Right cardiac atrium (tissue), 5 donors: ENCODE measurements at places on chromosomes 12 and 14. TPM values are rescaled to one million over a fixed set of nuclear protein-coding genes. Genes with fewer than 3 reads are reported as not detected.

Gene SDR9C7
- not detected for total RNA-seq

Gene POTEM
- not detected for total RNA-seq

Gene POLE2
- 1.9 TPM for total RNA-seq

Gene PMEL
- 0.86 TPM for total RNA-seq

Gene AMDHD1
- 0.45 TPM for total RNA-seq

Gene SNRNP35
- total RNA-seq = 26.4 TPM

Gene STON2
- 9.8 TPM for total RNA-seq

Gene CRADD
- 37.8 TPM for total RNA-seq

Gene CFL2
- 313 TPM for total RNA-seq

Gene DTX1
- 3.1 TPM for total RNA-seq

- DNase-seq = peak; percentile 65
These were observed 54.9 kb upstream of the NCOR2 start for GRCh38 chr12:124622331-124622730.

DNA sequence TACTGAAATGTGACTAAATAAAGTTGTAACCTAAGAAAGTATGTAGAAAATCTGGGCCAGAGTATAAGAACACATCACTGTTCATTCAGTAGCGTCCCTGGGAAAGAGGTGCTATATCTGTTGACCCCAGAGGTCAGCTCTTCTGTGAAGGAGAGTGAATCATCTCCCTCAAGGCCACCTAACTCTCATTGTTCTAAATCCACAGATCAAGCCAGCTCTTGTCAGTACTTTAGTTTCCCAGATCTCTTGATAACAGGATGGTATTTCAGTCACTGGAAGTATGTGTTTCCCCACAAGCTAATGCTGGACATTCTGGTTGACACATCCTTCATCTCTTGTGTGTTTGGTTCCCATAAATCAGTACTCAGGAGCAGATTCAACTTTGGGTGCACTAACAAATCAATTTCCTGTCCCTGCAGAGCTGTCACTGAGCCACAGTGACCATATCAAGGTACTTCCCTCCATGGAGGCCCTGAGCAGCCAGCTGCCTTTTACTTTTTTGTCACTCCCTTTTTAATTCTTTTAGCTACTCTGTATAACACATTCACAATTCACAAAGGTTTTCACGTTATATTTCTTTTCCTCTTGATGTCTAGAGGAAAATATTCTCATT, 7.8 kb downstream of the KRT1 start:
- DNase-seq = no peak

GRCh38 chr14:63881926-63882325, 29.1 kb downstream of the SYNE2 start:
- no peak for DNase-seq

GRCh38 chr12:120095736-120096135, 20.8 kb downstream of the RAB35 start:
- no peak for DNase-seq

DNA sequence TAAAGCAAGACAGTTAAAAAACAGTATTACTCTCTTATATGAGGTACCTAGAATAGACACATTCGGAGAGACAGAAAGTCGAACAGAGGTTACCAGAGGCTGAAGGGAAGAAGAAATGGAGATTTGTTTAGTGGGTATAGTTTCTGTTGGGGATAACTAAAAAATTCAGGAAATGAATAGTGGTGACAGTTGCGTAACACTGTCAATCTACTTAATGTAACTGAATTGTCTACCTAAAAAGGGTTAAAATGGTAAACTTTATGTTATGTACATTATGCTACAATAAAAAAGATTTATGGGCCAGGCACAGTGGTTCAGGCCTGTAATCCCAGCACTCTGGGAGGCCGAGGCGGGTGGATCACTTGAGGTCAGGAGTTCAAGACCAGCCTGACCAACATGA, 30.6 kb upstream of the SLC6A13 start:
- DNase-seq = no peak

GRCh38 chr14:76953311-76953945, 75.1 kb downstream of the IRF2BPL start:
- DNase-seq = peak; percentile 89

DNA sequence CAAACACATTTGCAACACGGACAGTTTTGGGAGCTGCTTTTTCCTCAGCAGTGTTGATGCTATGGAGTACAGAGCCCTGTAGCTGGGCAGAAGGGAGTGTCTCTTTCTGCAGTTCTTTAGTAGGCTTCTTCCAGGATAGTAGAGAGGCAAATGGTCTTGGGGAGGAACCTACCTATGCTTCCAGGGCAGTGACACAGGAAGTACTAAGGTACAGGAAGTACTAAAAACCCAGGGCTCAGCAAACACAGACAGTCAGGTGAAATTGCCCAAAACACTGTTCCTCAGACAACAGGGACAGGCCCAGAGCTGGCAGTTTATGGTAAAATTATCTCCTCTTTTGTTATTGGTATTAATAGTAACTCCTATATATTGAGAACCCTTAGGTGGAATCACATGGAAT, 217.6 kb downstream of the TTC8 start:
- no peak for DNase-seq

GRCh38 chr12:26599096-26599695, 233.8 kb downstream of the ITPR2 start:
- no peak for DNase-seq

GRCh38 chr12:106704081-106704480, 70.4 kb upstream of the RIC8B start:
- DNase-seq = no peak

- DNase-seq = no peak
These were observed 45.0 kb downstream of the NOPCHAP1 start for GRCh38 chr12:105030820-105031807.

DNA sequence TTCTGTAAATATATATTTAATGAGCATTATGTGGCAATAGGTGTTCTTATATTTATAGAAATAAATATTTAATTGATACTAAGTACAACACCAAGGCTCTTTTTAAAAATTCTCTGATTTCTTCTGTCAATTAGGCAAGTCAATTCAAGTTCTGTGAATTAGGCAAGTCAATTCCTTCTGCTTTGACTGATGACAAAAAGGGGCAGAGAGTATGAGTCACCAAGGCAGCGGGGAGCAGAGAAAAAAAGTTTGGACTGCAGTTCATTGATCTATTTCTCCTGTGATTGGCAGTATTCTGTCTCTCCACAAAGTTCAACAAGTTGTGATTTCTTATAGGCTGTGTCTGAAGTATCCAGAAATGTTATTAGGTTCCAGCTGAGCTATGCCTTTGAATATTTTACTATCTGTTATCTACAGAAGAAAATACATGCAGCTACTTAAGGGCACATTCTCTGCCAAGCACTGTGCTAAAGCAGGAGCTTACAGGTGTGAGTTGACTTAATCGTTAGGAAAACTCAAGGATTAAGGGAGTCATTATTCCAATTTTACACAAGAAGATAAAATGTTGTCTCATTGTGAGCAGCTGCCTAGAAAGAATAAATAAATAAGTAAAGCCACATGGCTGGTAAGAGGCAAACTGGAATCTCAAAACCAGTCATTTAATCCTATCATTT, 206.4 kb upstream of the ALG10B start:
- no peak for DNase-seq

DNA sequence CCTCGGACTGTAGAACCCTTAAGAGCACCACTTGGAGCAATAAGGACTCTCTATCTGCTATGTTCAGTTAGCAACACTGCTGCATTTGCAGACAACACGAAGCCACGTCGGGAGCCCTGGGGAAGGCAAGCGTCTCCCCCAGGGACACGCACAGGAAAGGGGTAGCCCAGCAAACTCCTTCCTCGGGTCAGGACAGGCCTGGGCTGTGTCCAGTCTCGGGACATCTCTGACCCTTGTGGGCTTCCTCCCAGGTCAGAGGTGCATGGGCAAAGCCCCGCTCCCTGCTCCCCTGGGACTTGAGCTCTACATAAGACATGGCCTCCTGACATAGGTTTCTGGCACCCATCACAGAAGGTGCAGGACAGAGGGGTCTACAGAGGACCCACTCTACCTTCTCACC, 119.5 kb downstream of the PIWIL1 start:
- DNase-seq = no peak

DNA sequence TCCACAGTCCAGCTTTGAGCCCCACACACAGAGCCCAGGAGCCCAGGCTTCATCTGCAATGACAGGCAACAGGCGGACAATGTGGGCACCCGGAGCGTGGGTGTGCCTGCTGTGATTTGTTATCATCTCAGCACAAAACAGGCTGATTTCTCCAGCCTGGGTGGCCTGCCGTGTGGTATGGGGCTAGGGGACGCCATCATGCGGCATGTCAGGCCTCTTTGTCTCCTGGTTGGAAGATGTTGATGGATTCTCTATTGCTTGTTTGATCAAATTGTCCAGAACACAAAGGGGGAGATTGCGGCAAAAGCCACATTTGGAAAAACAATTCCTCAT, 147.1 kb downstream of the KIF26A start:
- DNase-seq = peak; percentile 26

DNA sequence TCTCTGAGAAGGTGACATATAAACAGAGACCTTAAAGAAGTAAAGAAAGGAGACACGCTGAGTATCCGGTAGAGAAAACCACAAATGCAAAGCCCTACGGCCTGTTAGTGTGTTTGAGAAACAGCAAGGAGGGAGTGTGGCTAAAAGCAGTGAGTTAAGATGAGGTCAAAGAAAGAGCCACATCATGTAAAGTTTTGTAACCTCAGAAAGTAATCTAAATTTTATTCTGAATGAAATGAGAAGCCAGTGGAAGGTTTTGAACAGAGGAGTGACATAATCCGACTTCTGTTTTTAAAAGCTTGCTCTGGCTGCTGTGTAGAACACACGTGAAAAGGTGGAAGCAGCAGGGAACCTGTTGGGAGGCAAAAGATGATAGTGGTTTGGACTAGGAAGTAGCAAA, 32.6 kb downstream of the PPP2R5E start:
- DNase-seq = no peak

DNA sequence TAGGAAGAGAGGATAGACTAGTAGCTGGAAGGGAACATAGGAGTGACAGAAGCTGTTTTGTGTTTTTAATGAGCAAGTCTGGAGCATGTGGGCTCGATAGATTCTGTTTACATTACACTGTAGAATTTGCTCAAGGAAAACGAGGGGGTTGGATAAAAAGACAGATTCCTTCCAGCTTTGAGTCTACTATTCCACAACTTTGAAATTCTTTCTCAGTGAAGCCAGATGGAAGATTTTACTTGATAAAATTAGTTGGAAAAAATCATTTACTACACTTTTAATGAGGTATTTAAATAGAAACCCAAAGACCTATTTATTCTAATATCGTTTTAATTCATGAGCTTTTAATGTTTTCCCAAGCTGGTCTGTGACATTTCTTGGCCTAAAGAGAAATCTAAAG, 19.5 kb upstream of the EPS8 start:
- no peak for DNase-seq

DNA sequence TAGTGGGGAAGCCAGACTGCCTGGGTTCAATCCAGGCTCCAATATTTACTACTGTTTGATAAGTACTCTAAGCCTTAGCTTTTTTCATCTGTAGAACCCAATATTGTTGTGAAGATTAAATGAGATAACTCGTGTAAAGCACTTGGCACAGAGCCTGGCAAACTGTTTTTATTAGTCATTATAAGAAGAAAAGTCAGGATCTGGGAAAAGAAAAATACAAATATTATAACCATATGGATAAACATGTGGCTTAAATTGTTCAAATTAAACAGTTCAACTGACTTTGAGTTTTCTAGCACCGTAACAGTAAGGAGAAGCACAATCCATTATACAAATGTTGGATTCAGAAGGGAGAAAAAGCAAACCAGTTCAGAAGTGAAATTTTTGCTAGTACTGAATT, 22.0 kb upstream of the CDK17 start:
- DNase-seq = no peak

DNA sequence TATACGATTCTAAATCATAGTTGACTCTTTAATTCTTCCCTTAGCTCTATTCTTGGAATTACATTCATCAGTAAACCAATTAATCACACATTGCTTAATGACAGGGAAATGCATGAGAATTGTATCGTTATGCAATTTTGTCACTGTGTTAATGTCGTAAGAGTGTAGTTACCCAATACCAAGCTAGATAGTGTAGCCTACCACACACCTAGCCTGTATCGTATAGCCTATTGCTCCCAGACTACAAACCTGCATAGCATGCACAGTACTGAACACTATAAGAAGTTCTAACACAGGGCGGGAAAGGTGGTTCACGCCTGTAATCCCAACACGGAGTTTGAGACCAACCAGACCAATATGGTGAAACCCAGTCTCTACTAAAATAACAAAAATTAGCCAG, 24.7 kb downstream of the HNRNPC start:
- no peak for DNase-seq

GRCh38 chr12:50354908-50355307, 41.5 kb downstream of the FAM186A start:
- no peak for DNase-seq

DNA sequence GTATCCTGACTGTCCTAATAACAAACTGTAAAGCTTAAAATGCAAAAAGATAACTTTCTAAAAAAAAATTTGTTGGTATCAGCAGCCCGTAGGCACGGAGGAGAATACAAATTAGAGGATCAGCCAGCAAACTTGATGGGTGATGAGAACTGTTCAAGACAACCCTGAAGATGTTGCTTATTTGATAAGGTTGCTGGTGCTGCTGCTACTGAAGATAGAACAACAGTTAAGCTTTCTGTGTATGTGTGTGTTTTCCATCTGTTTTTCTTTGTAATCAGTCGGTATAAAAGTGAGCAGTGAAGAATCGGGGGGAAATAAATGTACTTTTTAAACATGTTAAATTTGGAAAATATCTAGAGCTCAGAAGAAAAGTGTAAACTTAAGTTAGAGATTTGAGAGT, 67.4 kb upstream of the POC1B start:
- DNase-seq = no peak
